ENCODE measurements at places on chromosomes 7 and 10.

DNA sequence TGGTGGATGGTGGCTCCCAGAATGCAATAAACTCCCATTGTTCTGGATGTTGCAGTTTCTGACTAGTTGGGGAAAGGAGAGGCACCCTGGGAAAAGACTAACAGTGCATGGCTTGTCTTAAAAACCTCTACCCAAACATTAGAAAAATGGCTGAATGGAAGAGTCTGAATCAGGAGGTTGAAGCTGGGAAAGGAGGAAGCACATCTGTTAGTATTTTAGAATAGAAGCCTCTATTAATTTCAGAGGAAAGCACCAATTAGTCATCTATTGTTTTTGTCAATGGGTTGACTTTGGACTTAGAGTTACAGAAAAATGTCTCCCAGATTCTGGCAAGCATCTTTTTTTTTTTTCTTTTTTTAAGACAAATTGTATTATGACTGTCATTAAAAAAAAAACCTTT is 56.1 kb upstream of the ELMO1 start:
- no peak for DNase-seq

- no peak for DNase-seq
Observed at GRCh38 chr7:155531681-155532080, 14.7 kb downstream of the CNPY1 start.

GRCh38 chr10:123269017-123269552 is 114.9 kb downstream of the BUB3 start:
- DNase-seq, result no peak

DNA sequence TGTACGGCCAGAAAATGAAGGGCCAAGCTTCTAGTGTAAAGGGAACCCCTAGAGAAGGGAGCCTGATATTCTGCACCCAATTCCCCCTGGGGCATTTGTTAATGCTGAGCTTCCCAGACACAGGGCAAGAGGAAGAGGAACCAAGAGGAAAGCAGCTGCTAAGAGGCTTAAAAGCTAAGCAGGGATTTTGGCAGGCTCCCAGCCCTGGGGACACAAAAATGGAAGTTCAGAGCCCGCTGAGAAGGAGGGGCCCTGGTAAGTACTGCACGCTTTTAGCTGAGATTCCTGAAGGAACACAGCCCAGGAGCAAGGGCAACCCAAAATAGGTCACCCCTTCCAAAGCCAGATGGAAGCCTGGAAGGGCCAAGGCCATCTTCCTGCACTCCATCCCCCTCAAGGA is 387.3 kb upstream of the MGMT start:
- DNase-seq, result no peak

- DNase-seq, result no peak
Observed at GRCh38 chr7:80359476-80359875, 152.4 kb downstream of the GNAT3 start.

All from cortex of kidney (tissue), 1 donor.